M059J (cell line): ENCODE measurements at places on chromosomes 3 and 15. TPM values are rescaled to one million over a fixed set of nuclear protein-coding genes. Genes with fewer than 3 reads are reported as not detected.

Gene PP2D1
- total RNA-seq: not detected in 2 replicates

Gene KBTBD13
- total RNA-seq: not detected in 2 replicates

Gene RASL12
- total RNA-seq: not detected in 2 replicates

GRCh38 chr3:50524746-50525145 lies 21.3 kb upstream of the CACNA2D2 start:
- DNase-seq: no peak

GRCh38 chr15:68650901-68651709 lies 72.3 kb downstream of the CORO2B start:
- DNase-seq: no peak

GRCh38 chr3:126448136-126448892 lies 27.4 kb downstream of the ZXDC start:
- DNase-seq: no peak

DNA sequence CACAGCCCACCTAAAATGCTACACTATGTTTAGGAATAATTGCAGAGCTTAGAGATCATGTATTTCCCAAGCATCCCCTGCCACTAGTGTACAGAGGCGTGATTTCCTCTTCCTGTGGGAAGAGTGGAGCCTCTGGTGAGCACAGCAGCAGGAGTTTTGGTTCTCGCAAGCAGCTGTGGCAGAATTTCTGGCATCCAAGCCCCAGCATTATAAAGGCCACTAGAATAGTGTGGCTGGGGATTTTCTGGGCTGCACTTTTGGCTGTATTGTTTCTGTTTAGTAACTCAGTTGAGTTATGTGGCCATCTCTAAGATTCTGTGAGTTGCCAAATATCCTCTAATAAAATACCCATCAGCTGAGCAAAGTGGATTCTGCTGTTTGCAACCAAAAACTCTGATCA lies 64.7 kb downstream of the GPR176 start:
- no peak for DNase-seq
